ENCODE measurements at places on chromosomes 6 and 20.

GRCh38 chr6:142686507-142686887 is 258.5 kb downstream of the HIVEP2 start:
- DNase-seq, result peak; percentile 76
- no peaks in the 10 kb centered on the region for H3K27me3 ChIP-seq
- no peak overlapping the region for H3K4me3 ChIP-seq
- H3K4me1 ChIP-seq, result no peaks in the 10 kb centered on the region

- H3K4me3 ChIP-seq, result no peak overlapping the region
- no peak for DNase-seq
- no peak overlapping the region for H3K27ac ChIP-seq
- no peaks in the 10 kb centered on the region for H3K36me3 ChIP-seq
- no peaks in the 10 kb centered on the region for H3K27me3 ChIP-seq
- H3K4me1 ChIP-seq, result peaks cover 7% of the 10 kb centered on the region
Measured at GRCh38 chr6:43929511-43929910, 159.5 kb downstream of the VEGFA start.

- H3K27me3 ChIP-seq, result no peaks in the 10 kb centered on the region
- no peak for DNase-seq
- H3K4me1 ChIP-seq, result peaks cover 6% of the 10 kb centered on the region
- no peak overlapping the region for H3K27ac ChIP-seq
- H3K36me3 ChIP-seq, result no peaks in the 10 kb centered on the region
Measured at GRCh38 chr6:143538374-143538773, 26.9 kb upstream of the FUCA2 start.

- no peaks in the 10 kb centered on the region for H3K36me3 ChIP-seq
- peak; percentile 91 for DNase-seq
- H3K27ac ChIP-seq, result peak overlapping the region; percentile 59
- no peaks in the 10 kb centered on the region for H3K27me3 ChIP-seq
- no peak overlapping the region for H3K4me3 ChIP-seq
Measured at GRCh38 chr6:136324686-136325380, 35.2 kb upstream of the BCLAF1 start.

GRCh38 chr6:170193326-170193821 is 97.5 kb downstream of the DLL1 start:
- no peak for DNase-seq
- H3K36me3 ChIP-seq, result no peaks in the 10 kb centered on the region
- peaks cover 5% of the 10 kb centered on the region for H3K4me1 ChIP-seq
- no peak overlapping the region for H3K4me3 ChIP-seq
- H3K27me3 ChIP-seq, result peaks cover 2% of the 10 kb centered on the region

DNA sequence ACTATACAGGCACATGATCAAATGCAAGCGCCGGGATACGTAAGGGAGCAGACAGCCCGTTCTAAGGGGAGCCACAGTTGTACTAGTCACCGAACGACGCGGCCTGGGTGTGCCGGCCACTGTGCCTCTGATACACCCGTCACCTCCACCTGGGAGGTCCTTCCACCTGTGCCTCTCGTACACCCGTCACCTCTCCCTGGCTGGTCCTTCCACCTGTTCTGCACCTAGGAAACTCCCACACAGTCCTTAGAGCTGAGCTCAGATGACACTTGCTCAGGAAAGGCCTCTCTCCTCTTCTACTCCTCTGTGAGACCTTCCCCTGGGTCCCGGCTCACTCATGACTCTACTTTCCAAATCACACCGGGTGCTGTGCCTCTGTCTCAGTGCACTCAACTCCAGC is 245.0 kb downstream of the TTLL2 start:
- H3K27ac ChIP-seq, result no peak overlapping the region
- no peak for DNase-seq
- H3K4me1 ChIP-seq, result peaks cover 58% of the 10 kb centered on the region
- peaks cover 3% of the 10 kb centered on the region for H3K27me3 ChIP-seq
- H3K4me3 ChIP-seq, result no peak overlapping the region

DNA sequence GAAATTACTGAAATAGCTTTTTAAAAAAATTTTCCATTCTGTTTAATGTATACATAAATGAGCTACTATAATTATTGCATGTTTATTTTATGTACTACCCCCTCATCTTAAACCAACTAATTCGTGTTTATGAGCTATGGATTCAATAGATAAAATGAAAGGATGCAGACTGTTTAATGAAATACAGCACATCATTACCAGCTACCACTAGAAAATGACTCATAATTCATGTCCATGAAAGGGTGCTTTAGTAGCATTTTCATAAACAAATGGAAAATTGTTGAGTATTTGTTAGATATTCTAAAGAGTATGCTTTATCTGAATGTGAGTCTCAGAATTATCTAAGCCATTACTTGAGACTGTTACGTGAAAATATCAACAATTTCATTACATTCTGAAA is 1590.1 kb downstream of the HACE1 start:
- H3K27ac ChIP-seq, result no peak overlapping the region
- no peaks in the 10 kb centered on the region for H3K36me3 ChIP-seq
- H3K4me1 ChIP-seq, result no peaks in the 10 kb centered on the region
- no peak for DNase-seq
- no peak overlapping the region for H3K4me3 ChIP-seq

- no peak overlapping the region for H3K27ac ChIP-seq
- H3K27me3 ChIP-seq, result peaks cover 2% of the 10 kb centered on the region
- H3K4me1 ChIP-seq, result peaks cover 21% of the 10 kb centered on the region
- peak; percentile 34 for DNase-seq
- no peak overlapping the region for H3K4me3 ChIP-seq
- no peaks in the 10 kb centered on the region for H3K36me3 ChIP-seq
Measured at GRCh38 chr20:16488086-16488485, 85.2 kb downstream of the KIF16B start.

- H3K4me3 ChIP-seq, result no peak overlapping the region
- no peaks in the 10 kb centered on the region for H3K27me3 ChIP-seq
- H3K36me3 ChIP-seq, result no peaks in the 10 kb centered on the region
Measured at GRCh38 chr6:79526897-79527296, 10.3 kb downstream of the LCA5 start.

DNA sequence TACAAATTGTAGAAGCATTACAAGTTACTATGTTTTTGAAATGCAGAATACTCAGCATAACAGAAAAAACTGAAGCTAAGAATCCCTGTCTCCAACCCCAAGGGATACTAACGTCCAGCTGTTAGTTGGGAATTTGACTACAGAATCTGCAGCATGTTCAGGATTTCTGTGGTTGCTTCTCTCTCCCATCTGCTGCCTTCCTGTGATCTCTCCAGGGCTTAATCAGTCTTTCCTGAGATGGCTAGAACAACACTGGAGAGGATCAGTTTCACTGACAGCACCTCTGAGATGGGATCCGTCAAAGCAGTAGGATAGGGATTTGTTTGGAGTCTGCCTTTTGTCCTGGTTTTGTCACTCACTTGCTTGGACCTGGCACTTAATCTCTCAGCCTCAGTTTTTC is 73.3 kb upstream of the NUP153 start:
- DNase-seq, result peak; percentile 76
- no peaks in the 10 kb centered on the region for H3K4me1 ChIP-seq
- no peak overlapping the region for H3K4me3 ChIP-seq
- no peaks in the 10 kb centered on the region for H3K27me3 ChIP-seq
- no peak overlapping the region for H3K27ac ChIP-seq
- peaks cover 50% of the 10 kb centered on the region for H3K36me3 ChIP-seq

GRCh38 chr6:30238178-30238795 is 25.1 kb upstream of the TRIM26 start:
- no peaks in the 10 kb centered on the region for H3K36me3 ChIP-seq
- no peak overlapping the region for H3K27ac ChIP-seq
- no peaks in the 10 kb centered on the region for H3K4me1 ChIP-seq
- H3K4me3 ChIP-seq, result no peak overlapping the region
- no peaks in the 10 kb centered on the region for H3K27me3 ChIP-seq

GRCh38 chr20:3461911-3462677 is 8.7 kb upstream of the ATRN start:
- H3K4me1 ChIP-seq, result peaks cover 11% of the 10 kb centered on the region
- H3K4me3 ChIP-seq, result no peak overlapping the region
- H3K36me3 ChIP-seq, result no peaks in the 10 kb centered on the region
- H3K27ac ChIP-seq, result peak overlapping the region; percentile 32

DNA sequence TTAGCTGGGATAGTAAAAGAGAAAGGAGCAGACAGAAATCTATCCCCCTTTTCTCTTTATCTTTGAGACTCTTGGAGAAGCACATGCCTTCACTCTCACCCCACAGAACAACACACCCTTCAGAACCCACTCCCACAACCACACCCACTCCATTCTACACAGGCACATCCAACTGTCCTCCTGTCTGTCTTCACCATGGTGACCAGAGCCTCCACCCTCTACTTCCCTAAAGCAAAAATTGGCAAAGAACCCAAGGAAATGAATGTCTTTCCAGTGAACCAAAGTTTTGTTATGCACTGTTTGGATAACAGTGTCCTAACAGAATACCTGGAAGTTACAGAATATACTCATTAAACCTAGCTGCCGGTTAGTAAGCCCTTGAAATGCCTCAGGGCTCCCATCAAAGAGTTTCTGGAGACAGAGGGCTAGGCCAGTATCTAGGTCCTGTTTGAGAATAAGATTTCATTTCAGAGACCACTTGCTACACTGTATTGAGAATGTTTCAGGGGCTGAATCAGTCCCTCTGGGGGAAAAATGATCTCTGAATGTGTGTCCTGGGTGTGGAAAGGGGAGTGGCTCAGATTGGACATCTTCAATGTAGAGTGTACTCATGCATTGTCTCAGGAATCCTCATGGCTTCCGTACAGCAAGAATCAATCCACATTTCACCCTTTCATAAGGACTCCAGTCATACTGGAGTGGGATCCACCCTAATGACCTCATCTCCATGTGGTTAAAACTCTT is 101.1 kb downstream of the LY86 start:
- no peaks in the 10 kb centered on the region for H3K36me3 ChIP-seq
- no peaks in the 10 kb centered on the region for H3K27me3 ChIP-seq
- no peak overlapping the region for H3K4me3 ChIP-seq
- peak; percentile 63 for DNase-seq

GRCh38 chr6:164252948-164253347 is 838.4 kb downstream of the QKI start:
- no peaks in the 10 kb centered on the region for H3K36me3 ChIP-seq
- no peaks in the 10 kb centered on the region for H3K4me1 ChIP-seq
- H3K27me3 ChIP-seq, result no peaks in the 10 kb centered on the region
- no peak overlapping the region for H3K27ac ChIP-seq

- no peak overlapping the region for H3K27ac ChIP-seq
- no peaks in the 10 kb centered on the region for H3K27me3 ChIP-seq
- DNase-seq, result no peak
- H3K4me3 ChIP-seq, result no peak overlapping the region
- no peaks in the 10 kb centered on the region for H3K36me3 ChIP-seq
Measured at GRCh38 chr6:15761045-15761502, 98.2 kb upstream of the DTNBP1 start.

- H3K27ac ChIP-seq, result no peak overlapping the region
- no peaks in the 10 kb centered on the region for H3K27me3 ChIP-seq
- DNase-seq, result no peak
- H3K36me3 ChIP-seq, result no peaks in the 10 kb centered on the region
- H3K4me1 ChIP-seq, result no peaks in the 10 kb centered on the region
Measured at GRCh38 chr6:152426276-152426675, 210.9 kb downstream of the SYNE1 start.

- peaks cover 4% of the 10 kb centered on the region for H3K27me3 ChIP-seq
- no peaks in the 10 kb centered on the region for H3K36me3 ChIP-seq
- no peak overlapping the region for H3K27ac ChIP-seq
- no peak for DNase-seq
- H3K4me3 ChIP-seq, result no peak overlapping the region
Measured at GRCh38 chr20:50353289-50353961, 156.8 kb upstream of the PTPN1 start.

DNA sequence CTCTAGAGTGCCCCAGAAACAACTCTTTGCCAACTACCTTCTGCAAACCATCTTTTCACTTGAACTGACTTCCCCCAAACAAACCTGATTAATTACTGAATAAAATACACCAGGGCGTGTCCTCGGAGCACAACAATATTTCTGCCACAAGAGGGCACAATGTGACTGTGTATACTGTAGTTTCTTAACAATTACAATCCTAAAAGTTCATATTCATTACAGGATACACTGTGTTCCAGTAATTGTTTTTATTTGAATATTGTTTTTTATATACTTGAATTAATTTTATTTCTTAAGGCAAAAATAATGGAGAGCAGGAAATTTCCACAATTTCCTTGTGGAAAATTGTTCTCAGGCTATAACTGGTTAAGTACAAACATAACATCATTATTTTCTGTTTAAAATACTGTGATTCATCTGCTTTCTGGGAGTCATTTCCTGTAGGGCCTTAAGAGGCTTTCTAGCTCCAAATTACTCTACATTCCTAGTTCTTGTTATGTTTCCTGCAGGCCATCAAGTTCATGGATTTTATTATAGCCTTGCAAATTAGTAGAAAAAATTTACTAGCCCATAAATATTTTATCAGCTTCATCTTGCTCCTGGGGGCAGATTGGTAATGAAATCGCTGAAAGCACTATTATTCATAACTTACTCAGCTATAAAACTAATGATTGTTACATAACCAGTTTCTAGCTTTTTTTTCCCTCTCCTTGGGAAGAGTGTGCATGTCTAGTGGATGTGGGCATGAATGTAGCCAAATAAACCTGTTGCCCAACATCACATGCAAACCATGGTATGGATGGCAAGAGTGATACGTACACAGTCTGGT is 51.9 kb upstream of the SLC22A16 start:
- DNase-seq, result peak; percentile 81
- peaks cover 2% of the 10 kb centered on the region for H3K4me1 ChIP-seq
- no peaks in the 10 kb centered on the region for H3K27me3 ChIP-seq
- H3K36me3 ChIP-seq, result no peaks in the 10 kb centered on the region

- H3K27ac ChIP-seq, result no peak overlapping the region
- no peaks in the 10 kb centered on the region for H3K36me3 ChIP-seq
- peaks cover 16% of the 10 kb centered on the region for H3K4me1 ChIP-seq
- H3K27me3 ChIP-seq, result no peaks in the 10 kb centered on the region
Measured at GRCh38 chr20:5734602-5735001, 15.6 kb upstream of the SHLD1 start.

GRCh38 chr6:6436946-6437345 is 116.5 kb upstream of the F13A1 start:
- no peaks in the 10 kb centered on the region for H3K27me3 ChIP-seq
- DNase-seq, result no peak
- no peaks in the 10 kb centered on the region for H3K36me3 ChIP-seq
- H3K4me1 ChIP-seq, result no peaks in the 10 kb centered on the region
- H3K27ac ChIP-seq, result no peak overlapping the region
- no peak overlapping the region for H3K4me3 ChIP-seq

DNA sequence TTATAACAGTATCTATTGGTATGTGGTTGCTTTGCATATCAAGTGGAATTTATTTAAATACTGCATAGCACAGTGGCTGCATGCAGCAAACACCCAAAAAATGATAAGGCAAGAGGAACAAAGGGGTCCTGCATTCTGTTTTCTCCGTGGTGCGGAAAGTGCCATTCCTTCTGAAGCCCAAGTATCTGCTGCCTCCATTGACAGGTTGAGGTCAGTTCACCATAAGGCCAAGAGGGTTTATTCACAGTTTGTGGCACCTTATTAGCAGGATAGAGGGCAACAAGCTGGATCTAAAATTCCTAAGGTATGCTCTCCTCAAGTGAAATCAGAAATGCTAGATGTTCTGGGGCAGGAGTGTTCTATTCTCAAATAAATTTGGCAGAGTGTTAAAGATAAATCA is 9.3 kb downstream of the CARMIL1 start:
- no peaks in the 10 kb centered on the region for H3K27me3 ChIP-seq
- H3K36me3 ChIP-seq, result no peaks in the 10 kb centered on the region
- no peak overlapping the region for H3K27ac ChIP-seq
- H3K4me1 ChIP-seq, result no peaks in the 10 kb centered on the region
